ENCODE measurements at places on chromosomes 5 and 9.

GRCh38 chr9:134643222-134643671 lies 1.6 kb downstream of the COL5A1 start:
- DNase-seq: peak; percentile 51

DNA sequence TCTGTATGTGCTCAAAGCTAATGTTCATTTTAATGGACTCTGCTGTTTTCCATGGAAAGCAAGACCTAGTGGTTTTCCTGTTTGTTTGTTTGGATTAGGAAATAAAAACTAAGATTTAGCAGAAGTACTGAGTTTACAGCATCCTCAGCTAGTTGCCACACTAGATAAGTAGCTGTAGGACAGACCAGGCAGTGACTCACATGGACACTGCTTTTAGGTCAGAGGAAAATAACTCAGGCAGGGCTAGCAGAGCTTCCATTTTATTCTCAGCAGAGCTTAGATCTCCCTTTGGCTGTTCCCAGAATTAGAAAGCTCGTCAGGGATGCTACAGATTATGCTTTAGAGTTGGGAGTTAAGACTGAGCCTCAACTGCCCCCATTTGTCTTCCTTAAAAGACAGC lies 204.4 kb downstream of the SH3GL2 start:
- DNase-seq: no peak

DNA sequence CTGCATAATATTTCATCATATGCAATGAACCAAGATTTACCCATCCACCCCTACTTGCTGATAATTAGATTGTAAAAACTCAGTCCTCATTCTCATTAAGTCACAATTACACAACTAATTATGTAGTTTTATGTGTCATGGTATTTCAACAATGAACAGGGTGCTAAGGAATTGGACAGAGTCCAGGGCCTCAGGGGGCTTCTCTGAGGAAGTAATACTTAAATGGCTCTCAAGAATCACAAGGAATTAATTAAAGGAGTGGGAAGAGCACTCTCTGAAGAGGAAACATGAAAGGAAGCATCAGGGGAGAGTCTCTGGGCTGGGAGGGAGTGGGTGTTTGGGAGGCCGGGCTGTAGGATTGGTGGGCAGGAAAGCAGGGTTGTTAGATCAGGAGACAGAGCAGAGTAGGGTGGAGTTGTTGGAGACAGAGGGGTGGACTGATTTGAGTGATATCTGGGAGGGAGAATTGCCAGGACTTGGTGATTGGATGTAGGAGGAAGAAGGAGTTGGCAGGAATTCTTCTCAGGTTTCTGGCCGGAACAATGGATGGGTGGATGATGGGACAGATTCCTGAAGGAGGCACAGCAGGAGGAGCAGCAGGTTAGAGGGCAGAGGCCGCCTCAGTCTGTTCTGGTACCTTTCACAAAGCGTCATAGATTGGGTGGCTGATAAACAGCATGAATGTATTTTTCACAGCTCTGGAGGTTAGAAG lies 23.0 kb upstream of the NSG2 start:
- peak; percentile 73 for DNase-seq

DNA sequence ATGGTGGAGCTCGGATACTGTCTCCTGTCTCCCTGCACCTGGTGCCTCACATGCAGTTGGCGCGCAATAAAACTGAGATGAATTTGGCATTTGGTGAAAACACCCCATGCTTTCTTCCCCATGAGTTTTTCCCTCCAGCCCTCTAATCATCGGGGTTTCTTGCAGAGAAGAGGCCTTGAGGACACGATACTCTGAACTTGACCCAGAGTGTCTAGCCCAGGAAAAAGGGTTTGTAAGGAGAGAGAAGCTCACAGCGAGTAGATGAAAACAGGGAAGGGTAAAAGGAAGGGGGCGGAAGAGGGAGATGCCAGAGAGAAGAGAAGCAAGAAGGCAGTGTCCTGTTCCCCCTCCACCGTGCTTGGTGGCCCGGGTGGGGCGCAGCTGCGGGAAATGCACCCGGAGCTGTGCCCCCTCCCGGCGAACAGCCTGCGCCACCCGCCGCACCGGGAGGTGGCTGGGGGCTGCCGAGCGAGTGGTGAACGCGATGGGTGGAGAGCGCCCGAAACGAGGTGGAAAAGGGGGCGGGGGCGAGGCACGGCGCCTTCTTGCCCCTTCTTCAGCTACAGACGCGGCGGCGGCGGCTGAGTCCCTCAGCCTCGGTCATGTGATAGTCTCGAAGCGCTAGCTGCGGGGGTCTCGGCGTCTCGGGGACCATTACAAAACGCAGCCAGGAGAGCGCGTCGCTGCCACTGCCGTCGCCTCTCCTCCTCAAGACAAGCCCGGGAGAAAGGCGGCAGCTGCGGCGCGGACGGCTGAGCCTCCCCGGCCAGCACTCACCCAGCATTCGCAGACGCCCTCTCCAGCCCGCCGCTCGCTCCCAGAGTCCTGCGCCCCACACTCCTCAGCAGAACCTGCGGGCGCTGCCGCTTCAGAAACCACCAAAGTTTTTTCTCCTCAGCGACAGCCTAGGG lies 1.1 kb upstream of the FOXB2 start:
- peak; percentile 67 for DNase-seq

DNA sequence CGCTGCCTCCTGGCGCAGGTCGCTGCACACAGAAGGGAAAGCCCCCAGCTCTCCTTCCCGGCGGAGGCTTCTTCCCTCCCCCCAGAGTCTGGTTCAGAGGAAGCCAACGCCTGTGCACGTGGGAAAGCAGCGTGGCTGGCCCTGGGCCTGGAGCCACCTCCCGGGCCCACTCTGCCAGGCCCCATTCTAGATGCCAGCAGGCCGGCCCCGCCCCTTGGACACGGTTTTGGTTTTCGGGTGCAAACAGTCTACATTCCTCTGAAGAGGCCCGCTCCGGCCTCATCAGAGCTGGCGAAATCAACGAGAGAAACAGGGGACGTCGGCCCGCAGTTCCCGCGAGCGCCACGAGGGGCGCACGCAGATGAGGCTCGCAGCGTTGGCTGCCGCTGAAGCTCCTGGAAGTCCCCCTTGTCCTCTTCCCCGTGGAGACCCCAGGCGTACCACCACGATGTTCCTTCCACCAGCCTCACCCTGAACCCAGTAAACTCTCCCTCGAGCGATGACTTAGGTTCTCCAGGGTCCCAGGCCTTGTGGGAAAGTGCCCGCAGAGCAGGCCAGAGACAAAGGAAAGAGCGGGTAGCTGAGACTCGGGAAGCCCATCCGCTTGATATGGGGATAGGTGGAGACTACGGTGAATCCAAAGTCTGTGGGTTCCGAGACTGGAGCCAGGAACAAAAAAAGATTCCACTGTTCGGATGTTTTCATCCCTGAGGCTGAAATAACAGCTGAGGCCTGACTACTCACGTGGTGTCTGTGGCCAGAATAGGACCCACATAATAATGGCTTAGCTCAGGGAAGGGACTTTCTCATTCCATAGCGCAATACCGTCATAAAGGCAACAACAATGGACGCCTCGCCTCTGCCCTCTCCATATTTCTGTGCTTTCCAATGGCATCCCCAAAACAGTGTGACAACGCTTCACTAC lies 64.2 kb downstream of the KLF4 start:
- peak; percentile 95 for DNase-seq

- no peak for DNase-seq
These were observed 36.4 kb downstream of the PWWP2A start for GRCh38 chr5:160082614-160083500.

Data from ELF-1 (cell line).